ENCODE measurements at places on chromosomes 6 and 20.

DNA sequence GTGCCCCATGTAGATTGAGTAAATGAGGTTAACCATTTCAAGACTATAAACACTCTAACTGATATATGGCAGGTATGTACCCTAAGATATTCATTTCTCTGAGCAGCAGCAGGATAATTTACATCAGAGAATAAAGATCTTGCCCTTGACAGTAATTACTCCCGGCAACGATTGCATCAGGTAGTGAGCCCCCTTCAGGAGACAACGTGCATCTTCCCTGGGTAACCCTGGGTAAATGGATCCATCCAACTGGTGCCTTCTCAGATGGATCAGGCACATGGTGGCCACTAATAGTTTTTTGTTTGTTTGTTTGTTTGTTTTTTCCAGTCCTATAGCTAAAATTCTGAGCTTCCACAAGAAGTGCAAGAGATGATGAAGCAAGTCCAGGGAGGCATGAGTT, 469.4 kb upstream of the SLC35B3 start:
- no peak for DNase-seq

DNA sequence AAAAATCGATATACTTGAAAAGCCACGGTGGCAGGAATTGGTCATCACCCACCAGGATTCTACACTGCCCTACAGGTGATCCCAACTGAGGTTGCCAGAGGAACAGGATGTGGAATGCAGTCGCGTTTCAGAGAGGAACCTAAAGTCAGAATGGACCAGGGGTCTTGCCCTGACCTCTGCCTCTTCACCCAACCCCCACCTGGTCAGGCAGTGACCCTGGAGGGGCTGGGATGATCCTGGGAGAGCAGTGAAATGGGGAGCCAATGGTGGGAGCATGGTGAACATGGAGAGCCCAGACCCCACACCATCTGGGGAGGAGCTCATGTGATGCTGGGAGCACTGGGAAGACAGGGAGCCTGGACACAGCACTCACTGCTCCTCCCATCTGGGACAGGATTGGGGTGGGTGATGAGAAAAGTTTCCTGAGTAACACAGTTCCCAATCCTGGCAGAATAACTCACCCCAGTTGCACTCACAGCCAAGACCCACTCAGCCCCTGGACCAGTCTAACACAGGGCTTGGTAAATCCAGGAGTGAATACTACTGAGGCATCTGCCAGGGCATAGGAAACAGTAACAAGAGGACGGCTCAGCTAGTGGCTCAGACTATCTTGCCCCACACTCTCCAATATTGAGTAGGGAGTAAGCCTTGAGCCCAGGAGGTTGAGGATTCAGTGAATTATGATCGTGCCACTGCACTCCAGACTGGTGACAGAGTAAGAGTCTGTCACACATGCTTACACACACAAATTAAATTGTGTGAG, 1.7 kb upstream of the ULBP2 start:
- no peak for DNase-seq

- no peak for DNase-seq
Observed at GRCh38 chr6:157030755-157031154, 253.6 kb downstream of the ARID1B start.

GRCh38 chr20:45727044-45727443, 4.9 kb downstream of the SPINT4 start:
- no peak for DNase-seq

DNA sequence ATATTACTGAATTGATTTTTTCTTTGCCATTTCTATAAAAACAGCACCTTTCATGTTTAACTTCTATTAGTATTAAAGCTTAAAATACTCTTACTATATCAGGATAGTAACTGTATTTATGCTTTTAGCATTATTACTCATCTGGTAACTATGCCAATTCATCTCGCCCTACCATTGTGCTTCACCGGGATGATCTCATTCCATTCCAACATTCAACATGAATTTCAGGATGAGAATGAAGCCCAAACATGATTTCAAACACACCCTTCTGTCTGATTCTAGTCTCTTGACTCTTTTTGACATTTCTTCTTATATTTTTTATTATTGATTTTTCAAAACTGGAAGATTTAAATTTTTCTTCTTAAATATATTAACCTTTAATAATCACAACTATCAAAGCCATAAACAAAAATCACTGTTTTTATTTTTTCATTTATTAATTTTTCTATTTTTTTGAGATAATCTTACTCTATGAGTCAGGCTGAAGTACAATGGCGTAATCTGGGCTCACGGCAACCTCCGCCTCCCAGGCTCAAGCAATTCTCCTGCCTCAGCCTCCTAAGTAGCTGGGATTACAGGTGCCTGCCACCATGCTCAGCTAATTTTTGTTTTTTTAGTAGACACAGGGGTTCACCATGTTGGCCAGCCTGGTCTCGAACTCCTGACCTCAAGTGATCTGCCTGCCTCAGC, 46.7 kb downstream of the GJA1 start:
- DNase-seq: no peak

DNA sequence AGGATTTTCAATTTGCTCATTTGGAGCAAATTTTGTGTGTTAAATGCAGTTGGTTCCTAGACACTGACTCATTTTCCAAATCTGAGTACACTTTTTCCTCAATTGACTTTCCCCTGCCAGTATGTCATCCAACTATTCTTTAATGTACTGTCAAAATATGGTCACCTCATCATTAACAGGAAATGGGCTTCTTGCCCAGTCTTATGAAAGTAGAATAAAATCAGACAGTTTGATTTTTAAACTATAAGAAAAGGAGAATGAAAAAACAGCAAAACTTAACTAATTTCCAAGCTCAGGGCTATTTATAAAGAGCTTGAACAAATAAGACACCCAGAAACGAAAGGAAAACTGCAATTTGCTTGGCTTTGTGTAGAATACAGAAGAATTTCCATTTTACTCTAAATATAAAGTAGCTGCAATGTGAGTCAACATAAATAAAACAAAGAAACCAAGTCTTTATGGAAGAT, 43.7 kb upstream of the RAB23 start:
- no peak for DNase-seq
